ENCODE measurements at places on chromosomes 1 and 21.

DNA sequence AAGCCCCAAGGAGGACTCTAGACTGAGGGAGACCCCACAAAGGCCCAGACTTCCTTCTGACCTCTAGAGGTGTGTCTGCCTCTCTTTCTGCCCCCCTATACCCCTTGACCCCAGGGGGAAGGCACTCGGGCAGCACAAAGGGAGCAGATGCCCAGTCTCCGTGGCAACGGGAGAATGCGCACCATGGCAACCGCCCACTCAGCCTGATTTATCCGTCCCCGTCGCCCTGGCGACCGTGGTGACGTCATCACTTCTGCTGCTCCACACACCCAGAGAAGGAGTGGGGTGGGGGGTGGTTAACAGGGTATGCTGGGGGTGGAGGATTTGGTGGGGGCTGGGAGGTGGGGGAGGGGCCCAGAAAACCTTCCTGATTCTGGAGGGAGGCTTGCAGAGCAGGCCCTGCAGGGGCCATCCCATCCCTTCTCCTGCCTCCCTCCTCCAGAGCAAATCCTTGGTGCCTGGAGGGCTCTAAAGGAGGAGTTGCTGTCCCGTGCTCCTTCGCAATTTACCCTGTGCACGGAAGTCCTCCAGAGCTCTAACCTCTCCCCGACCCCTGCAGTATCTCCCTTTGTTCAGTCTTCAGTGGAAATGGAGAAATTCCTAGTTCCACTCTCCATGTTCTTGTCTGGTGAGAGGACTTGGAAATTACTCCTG lies 6.3 kb downstream of the CELF3 start:
- peak; percentile 42 for DNase-seq

GRCh38 chr1:2587860-2588571 lies 1.4 kb downstream of the PRXL2B start:
- DNase-seq: no peak

DNA sequence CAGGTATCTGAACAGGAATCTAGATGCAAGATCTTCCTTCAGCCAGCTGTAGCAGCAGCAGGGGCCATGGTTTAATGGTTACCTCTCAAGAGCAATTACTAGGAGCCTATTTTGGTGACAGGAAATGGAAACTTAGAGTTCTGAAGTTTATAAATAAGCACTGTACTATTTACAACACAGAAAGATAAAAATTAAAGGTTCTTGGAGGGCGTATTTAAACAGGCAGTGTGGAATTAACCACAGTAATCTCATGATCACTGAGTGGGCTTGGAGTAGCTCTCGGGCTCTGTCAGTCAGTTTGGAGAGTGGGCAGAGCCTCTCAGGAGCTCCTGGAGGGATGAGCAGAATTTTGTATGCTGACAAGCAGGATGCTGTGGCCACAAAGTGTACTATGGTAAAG lies 10.2 kb upstream of the FCRL5 start:
- no peak for DNase-seq

- DNase-seq: no peak
Observed at GRCh38 chr21:45556645-45557615, 14.7 kb upstream of the SLC19A1 start.

GRCh38 chr21:15206514-15206913 lies 141.7 kb upstream of the NRIP1 start:
- no peak for DNase-seq

DNA sequence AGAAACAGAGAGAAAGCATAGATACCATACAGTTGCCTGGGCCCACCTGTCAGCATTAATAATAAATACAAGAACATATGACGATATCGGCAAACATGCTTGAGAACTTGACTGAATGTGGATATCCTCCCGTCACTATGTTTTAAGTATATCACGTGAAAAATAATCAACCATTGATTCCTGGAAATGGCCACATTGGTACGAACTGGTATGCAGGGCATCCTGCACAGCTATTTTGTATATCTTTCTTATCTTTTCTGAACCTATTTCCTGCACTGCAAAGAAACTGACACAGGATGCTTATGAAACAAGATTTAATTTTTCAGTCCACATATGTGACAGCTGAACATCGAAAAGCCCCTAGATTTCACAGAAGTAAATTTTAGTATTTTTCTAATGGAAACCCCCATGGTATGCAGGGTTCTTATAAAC lies 22.8 kb upstream of the RGS1 start:
- no peak for DNase-seq

Measured in EH (cell line).